ENCODE measurements at places on chromosomes 1 and 21.
A peak's percentile ranks its signal among the peaks of the same experiment; 100 is the strongest.

DNA sequence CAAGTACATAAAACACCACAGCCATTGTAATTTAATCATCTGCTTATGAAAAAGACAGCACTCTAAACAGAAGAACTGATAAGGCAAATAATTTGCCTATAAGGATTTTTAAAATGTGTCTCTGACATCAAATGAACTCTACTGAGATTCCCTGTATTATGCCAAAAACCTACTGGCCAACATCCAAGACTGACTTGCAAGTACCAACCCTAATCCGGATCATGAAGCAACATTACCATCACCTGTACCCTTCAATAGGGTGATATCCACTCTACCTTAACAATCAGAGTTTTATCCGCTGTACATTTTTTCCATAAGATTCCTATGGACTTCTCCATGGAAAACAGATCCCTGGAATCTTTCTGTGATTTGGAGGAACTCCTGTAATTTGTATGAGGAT lies 4.6 kb downstream of the RGS7 start:
- DNase-seq = no peak

DNA sequence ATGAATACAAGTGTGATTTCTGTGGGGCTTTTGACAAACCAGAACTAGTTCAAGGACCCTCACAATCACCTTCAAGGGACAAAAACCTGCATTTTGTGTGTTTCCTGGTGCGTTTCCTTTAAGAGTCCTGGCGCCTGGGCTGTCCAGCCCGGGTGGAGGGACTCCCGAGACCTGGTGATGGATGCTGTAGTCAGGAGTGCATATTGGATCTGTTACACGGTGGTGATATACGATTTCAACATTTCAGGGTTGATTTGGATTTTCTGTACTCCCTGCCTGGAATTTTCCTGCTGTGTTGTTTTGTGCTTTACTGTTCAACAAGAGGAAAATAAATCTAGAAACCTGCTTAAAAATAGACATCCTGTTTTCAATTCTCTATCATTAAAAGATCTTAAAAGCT lies 162.0 kb downstream of the KIF26B start:
- DNase-seq = no peak

DNA sequence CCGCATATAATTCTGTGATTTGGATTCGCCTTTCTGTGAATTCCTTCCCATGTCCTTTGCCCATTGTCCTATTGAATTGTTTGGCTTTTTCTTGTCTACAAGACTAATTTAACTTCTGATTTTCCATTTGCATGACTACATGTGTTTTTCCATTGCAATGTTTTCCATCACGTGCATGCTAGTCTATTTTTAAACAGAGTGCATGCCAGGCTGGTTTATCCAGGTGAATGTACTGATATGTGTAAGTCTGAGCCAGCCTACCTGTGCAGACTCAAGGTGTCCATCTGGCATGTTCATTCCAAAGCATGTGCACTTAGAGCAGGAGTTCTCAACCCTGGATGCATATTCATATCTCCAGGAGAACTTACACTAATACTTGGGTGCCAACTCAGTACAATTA lies 59.7 kb downstream of the INAVA start:
- no peak for DNase-seq

DNA sequence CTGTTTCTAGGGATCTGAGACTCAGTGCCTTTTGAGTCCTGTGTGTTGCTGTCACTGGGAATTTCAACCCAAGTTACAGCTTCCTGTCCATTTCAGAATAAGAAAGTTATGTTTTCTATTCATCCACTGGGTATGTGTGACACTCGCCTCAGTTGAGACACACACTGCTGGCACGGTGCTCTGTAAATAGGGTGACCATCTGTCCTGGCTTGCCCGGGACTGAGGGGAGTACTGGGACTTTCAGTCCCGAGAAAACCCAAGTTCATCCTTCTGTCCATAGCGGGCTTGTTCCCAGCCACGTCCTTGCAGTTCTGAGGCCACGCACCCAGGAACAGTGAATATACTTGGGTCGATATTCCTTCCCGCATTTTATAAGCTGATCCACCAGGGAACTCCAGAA lies 56.3 kb upstream of the DISP3 start:
- DNase-seq = no peak

GRCh38 chr1:233442026-233442780 lies 114.7 kb downstream of the MAP3K21 start:
- DNase-seq = no peak

DNA sequence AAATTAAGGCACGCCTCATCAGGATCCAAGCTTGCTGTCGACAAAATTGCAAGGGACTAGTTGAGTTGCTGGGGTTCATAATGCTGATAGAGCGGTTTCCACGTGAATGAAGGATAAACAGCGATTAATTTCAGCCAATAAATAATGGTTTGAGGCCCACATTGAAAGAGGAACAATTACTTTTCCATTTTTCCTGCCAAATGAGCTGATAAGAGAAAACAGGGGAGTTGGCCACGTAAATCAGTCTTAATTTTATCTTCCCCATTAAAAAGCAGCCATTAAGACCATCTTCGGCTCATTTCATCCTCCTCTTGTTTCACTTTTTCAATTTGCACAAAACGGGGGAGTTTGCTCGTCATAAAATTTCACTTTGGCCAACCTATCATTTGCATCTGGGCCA lies 235.5 kb upstream of the RRP15 start:
- DNase-seq = no peak

DNA sequence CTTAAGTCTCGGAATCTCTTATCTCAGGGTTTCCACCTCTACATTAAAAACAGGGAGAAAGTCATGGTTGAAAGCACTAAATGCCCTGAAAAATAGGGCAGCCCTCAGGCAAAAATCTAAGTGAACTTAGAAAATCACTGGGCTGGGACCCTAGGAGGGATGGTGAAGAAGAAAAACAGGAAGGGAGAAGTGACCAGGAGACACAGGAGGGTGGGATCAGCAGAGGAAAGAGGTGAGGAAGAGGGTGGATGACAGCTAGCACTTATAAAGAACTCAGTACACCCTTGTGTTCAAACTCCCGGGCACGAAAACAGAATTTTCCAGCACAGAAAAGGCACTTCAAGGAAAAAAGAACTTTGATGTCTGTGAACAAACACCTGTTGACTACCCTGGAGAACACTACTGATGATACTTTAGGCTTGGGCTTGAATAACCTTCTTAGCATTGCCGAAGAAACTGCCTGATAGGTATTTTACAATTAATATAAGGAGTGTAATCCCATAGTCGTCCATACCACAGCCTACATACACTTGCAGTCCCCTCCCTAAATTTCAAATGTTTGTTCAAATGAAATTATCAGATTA lies 2.0 kb downstream of the CHML start:
- no peak for DNase-seq

- no peak for DNase-seq
These were observed 28.5 kb upstream of the SERBP1 start for GRCh38 chr1:67458663-67459062.

DNA sequence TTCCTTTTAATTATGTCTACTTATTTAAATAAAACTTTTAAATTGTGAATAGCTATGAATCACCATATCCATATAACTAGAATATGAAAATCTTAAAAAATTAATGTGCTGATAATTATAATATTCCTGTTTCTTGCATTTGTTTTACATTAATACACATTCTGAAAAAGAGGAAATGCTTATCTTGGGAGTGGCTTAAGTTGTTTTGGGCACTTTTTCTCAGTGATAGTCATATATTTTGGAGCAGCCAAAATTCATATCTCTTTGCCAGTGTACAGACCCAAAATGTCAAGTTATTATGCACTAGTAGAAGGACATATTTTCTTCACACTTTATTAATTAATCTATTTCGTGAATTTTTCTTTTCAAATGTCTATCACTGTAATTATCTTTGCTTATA lies 838.5 kb downstream of the USP25 start:
- no peak for DNase-seq

DNA sequence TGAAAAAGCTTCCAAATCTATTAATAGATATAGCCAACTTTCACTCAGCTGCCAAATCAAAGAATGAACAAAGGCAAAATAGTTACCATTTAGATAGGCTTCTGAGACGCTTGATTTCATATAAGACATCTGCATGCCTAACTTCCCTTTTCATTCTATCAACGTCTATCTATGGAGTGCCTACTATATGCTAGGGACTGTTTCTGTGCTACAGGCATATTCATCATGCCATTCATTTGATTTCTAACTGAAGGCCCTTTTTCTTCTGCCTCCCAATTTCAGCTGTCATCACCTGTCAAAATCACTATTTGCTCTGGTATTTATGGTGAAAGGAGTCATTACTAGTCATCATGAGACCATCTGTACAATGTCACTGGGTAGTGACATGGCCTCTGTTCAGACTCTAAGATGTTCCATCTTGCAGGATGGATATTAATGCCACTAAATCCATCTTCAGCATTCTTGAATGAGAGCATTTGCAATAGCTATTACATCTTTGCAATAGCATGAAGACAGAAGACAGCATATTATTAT lies 4.3 kb upstream of the KRTAP13-1 start:
- DNase-seq = no peak

- DNase-seq = no peak
These were observed 40.1 kb downstream of the ZNF281 start for GRCh38 chr1:200369706-200370105.

DNA sequence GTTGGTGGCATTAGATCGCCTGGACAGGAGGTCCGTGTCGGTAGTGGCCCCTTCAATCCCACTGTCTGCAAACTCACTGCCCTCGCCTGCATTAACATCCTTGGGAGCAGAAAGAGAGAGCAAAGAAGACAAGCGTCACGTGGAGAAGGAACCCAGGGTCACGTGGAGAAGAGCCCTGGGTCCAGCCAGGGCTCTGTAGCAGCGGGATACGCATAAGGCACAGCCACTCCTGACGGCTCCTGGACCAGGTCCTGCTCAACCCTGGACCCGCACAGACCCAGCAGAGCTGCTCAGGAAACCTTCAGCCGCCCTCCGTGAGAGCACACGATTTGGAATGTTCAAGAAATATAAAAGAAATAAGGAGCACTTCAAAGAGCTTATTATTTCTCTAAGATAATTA lies 92.0 kb downstream of the TIAM1 start:
- no peak for DNase-seq

DNA sequence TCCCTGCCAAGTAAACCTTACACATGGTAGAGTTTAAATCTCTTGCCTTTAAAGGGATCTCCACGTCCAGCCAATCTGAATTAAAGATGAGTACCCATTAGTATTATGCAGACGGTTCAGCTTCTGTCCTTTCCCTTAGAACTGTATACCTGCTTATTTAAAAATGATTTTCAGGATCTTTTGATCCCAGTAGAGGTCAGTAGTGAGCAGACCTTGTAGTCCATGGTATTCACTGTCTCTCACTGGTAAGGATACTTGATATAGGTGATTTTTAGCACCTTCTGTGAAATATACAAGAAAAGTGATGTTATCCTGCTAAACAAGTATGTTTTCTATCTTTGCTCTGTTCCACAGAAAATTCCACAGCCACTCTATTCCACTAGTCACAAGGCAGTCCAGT lies 1211.6 kb upstream of the ADGRL4 start:
- DNase-seq = peak; percentile 59

- DNase-seq = no peak
These were observed 2.0 kb upstream of the FAM131C start for GRCh38 chr1:16075337-16076030.

GRCh38 chr21:15732996-15733329 lies 3.2 kb downstream of the USP25 start:
- no peak for DNase-seq
